Prostate gland (tissue), 2 donors: ENCODE measurements at places on chromosomes 4 and X. TPM values are rescaled to one million over a fixed set of nuclear protein-coding genes. Genes with fewer than 3 reads are reported as not detected.

DNA sequence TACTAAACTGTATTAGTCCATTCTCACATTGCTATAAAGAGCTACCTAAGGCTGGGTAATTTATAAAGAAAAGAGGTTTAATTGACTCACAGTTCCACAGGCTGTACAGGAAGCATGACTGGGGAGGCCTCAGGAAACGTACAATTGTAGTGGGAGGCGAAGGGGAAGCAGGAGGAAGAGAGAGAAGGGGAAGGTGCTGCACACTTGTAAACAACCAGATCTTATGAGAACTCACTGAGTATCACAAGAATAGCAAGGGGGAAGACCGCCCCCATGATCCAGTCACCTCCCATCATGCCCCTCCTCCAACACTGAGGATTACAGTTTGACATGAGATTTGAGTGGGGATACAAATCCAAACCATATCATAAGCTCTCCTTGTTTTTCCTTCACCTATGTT, 40.9 kb downstream of the RPA4 start:
- no peak for DNase-seq

Gene GYG2
- total RNA-seq: 5.2 TPM

Gene MAGEA8
- 1.0 TPM for total RNA-seq

GRCh38 chr4:163350672-163351071, 7.0 kb downstream of the NPY5R start:
- DNase-seq: no peak

Gene LAMP2
- total RNA-seq: 156 TPM

GRCh38 chrX:298993-299392, 17.8 kb downstream of the PLCXD1 start:
- DNase-seq: no peak

GRCh38 chr4:25081866-25082471, 51.2 kb upstream of the LGI2 start:
- DNase-seq: no peak

DNA sequence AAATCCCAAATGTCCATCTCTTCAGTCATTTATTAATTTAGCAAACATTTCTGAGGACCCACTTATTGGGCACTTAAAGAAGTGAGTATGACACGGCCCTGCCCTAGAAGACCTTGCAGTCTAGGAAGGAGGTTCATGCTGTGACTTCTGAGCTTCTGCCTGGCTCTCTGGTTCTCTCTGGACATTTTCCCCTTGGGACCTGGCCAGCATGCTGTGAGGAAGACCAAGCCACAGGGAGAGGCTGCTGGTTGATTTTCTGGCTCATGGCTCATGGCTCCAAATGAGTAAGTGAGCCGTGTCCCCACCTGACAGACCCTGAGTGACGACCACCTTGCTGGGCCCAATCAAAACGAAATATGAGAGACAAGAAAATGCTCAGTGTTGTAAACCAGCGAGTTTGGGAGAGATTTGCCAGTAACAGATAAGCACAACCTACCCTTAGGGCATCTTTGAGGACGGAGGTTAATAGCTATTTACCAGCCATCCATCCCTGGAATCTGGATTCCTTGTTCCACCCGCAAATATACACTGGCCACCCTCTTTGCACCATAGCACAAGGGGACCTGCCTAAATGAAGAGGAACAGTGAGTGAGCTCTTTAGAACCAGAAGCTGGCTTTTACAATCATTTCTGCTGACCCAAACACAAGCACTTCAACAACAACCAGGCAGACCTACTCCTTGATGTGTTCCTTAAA, 876 bp downstream of the MPP1 start:
- no peak for DNase-seq

GRCh38 chrX:11609109-11609508, 56.6 kb downstream of the ARHGAP6 start:
- DNase-seq: no peak

Gene ARMCX2
- total RNA-seq: 58.6 TPM

DNA sequence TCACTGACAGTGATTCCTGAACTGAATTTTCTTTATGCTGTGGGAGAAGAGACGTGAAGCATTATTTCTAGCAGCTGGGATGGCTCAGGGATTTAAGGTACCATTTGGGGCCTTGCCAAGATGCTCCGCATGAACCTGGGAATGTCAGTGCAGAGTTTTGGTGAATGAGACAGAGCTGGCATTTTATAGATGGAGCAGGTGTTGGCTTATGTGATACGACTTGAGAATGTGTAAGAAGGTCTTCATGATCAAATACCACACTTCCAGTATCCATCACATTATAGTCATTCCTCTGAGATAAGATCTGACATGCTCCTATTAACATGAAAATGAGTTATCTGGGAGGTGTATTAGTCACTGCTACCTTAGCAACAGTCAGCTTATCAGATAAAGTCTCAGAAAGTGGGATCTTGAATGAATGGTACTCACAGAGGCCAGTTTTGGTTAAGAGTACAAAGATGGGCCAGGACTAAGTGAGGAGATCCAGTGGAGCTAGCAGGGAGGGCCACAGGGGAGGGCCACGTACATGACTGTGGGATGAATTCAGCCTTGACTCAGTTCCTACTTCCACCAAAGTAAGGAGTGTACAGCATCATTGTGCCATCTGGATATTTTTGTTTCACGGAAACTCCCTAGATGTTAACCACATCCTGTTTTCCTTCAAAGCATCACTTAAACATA, 116.7 kb downstream of the SPCS3 start:
- DNase-seq: no peak

Gene LPAR4
- total RNA-seq: 1.0 TPM

DNA sequence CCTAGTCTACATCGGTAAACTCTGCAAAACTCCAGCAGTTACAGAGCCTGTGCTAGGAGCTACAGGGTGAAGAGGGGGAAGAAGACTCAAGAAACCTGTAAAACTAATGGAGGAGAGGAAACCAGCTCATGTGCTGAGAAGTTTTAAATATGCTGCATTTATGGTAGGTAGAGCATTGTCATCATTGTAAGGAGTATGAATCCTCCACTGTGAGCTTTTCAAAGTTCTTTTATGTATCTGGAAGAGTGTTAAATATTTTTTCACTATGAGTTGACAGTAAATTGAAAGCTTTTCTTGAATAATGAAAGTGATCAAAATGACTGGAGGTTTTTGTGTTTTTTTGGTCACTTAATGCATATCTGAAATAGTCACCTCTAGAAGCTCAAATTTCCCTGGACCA, 46.2 kb downstream of the SEPTIN11 start:
- DNase-seq: no peak

- no peak for DNase-seq
Measured at GRCh38 chr4:80153874-80154544, 43.3 kb upstream of the PRDM8 start.

DNA sequence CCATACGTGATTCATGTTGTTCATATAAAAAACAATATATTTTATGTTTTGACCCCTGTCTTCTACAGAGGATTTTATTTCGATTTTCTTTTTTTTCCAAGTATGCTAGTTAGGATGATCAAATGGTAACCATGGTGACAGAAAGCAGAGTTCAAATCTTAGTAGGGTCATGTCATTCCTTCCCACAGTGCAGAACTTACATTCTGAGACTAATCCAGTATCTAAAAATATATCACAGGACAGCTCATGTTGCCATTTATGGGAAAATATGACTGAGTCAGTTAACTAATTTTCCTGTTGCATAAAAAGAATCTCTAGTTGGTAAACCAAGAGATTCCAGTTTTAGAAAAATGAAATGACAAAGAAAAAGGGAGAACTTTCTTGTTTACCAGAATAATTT, 209.5 kb downstream of the PARM1 start:
- no peak for DNase-seq

Gene NCBP2L
- total RNA-seq: not detected

Gene NPNT
- total RNA-seq: 25.2 TPM
